ENCODE measurements at places on chromosomes 6 and 20.

- DNase-seq, result no peak
Measured at GRCh38 chr6:146111881-146112450, 83.1 kb downstream of the GRM1 start.

GRCh38 chr20:50321797-50322480, 131.3 kb downstream of the CEBPB start:
- no peak for DNase-seq

DNA sequence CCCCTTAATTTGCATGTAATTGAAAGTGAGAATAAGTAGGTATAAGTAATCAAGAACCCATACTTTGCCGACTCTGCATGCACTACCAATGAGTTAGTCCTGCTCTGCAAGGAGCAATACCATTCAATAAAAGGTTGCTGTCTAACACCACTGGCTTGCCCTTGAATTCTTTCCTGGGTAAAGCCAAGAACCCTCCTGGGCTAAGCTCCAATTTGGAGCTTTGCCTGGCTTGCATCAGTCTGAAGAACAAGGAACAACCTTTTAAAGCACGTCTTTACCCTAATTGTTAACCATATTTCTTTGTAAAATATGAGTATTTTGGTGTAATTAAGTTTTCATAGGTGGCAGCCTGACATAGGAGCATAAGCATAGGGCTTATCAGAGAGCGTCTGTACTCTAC, 367.7 kb downstream of the MEI4 start:
- no peak for DNase-seq

- peak; percentile 68 for DNase-seq
Measured at GRCh38 chr6:13877051-13877450, 47.7 kb upstream of the RNF182 start.

GRCh38 chr20:34891166-34892062, 15.0 kb downstream of the ACSS2 start:
- peak; percentile 90 for DNase-seq

- no peak for DNase-seq
Measured at GRCh38 chr6:5318617-5319272, 57.4 kb downstream of the FARS2 start.

- DNase-seq, result no peak
Measured at GRCh38 chr20:33814238-33814712, 3.1 kb downstream of the CHMP4B start.

- no peak for DNase-seq
Measured at GRCh38 chr6:169249057-169249456, 4.6 kb downstream of the THBS2 start.

DNA sequence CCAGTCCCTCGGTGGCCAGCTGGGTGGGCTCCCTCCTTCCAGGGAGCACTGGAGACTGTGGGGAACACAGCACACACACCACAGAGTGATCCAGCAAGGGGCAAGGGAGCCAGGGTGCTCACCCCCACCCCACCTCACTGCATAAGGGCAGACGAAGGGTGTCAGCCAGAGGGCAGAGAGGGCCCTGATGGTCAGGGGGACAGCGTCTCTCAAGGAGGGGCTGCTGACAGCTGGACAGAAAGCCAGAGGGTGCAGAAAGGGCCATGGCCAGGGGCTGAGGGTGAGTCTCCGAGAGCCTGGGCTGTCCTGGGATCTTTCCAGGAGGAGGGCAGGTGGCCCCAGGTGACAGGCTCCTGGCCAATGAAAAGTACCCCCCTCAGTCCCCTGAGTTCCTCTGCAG, 73.4 kb upstream of the PMEPA1 start:
- no peak for DNase-seq

GRCh38 chr6:41717392-41717736, 18.0 kb downstream of the TFEB start:
- peak; percentile 34 for DNase-seq

GRCh38 chr6:72218125-72218524, 331.8 kb downstream of the RIMS1 start:
- DNase-seq, result no peak

DNA sequence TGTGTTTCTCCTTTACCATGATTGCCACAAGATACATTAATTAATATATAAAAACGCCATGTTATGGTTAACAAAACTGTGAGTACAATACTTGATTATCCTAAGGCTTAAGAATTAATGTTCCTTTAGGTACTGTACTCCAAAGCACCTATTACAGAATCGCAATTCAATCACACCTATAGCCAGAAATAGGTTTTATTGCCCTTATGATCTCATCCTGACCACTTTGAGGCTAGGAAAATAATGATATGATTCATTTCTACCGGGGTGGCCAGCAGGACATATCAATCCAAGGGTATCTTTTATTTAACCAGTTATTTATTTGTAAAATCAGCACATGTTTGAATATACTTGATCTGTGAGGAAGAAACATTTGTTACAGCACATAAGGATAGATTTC, 396.6 kb upstream of the GJE1 start:
- DNase-seq, result no peak

DNA sequence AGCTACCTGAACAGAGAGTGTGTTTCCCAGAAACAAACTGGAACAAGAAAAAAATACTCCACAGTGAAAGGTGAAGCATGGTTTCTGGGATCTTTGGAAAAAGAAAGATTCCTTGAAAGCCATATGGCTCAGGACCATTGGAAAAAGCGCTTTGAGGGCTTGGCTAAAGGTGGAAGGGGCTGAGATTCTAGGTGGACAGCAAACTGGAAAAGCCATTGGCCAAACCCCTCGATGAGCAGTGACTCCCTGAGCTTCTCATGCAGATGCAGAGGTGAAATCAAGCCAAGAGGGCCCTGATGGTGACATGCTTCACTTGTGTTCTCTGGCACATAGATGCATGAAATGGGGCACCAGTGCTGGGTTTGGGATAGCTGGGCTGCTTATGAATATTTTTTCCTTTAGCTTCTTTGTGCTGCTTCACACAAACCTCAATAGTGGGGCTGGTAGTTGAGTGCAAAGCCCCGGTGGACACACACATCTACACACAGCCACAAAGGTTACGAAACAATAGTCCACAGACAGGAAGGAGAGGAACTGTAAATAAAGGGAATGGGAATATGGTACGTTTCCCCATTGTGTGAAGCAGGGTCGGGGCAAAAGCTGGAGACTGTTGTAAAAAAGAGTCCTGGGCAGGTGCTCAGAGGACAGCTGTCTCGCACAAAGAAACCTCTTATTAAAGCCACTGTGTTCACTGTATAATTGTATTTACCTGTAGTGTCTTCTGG, 117.8 kb downstream of the FOXA2 start:
- DNase-seq, result no peak
